Fibroblast of skin of scalp (primary cell): ENCODE measurements at places on chromosomes 3 and 15.
A peak's percentile ranks its signal among the peaks of the same experiment; 100 is the strongest.

DNA sequence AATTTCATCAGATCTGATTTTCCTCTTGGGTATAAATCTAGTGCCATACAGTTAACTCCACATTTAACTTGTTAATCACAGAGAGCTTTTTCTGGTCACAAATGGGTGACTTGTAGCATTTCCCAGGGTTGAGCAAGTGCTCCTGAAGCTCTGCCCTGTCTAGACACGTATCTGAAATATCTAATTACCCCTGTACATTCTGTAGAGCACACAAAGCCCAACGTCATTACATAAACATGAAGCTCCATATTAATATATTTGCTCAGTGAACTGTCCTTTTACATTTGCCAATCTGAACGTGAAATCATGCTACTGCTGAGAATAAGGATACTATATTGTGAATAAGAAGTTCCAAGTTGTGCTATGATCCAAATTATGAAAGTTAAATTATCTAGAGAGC lies 49.0 kb downstream of the THBS1 start:
- no peak for DNase-seq

GRCh38 chr3:463252-464192 lies 267.0 kb downstream of the CHL1 start:
- no peak for DNase-seq

GRCh38 chr15:64685230-64685888 lies 90.0 kb downstream of the RBPMS2 start:
- DNase-seq, result no peak

DNA sequence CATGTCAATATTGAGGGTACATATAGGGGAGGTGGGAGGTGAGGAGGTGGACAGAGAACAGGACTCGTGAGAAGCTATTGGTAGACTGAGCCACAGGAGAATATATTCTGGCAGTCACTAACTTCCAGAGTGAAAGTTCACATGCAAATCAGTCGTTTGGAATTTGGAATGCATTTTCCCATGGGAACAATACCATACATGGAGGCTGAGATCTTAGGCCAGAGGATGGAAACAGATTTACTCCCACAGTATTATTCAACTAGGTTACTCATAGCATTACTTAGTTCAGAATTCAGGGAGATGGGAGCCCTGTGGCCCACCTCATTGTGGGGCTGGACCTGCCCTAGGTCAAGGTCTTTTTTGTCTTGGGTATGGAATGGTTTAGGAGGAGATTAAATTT lies 36.4 kb upstream of the ABHD2 start:
- peak; percentile 98 for DNase-seq

GRCh38 chr15:41115161-41115651 lies 874 bp downstream of the INO80 start:
- peak; percentile 73 for DNase-seq

DNA sequence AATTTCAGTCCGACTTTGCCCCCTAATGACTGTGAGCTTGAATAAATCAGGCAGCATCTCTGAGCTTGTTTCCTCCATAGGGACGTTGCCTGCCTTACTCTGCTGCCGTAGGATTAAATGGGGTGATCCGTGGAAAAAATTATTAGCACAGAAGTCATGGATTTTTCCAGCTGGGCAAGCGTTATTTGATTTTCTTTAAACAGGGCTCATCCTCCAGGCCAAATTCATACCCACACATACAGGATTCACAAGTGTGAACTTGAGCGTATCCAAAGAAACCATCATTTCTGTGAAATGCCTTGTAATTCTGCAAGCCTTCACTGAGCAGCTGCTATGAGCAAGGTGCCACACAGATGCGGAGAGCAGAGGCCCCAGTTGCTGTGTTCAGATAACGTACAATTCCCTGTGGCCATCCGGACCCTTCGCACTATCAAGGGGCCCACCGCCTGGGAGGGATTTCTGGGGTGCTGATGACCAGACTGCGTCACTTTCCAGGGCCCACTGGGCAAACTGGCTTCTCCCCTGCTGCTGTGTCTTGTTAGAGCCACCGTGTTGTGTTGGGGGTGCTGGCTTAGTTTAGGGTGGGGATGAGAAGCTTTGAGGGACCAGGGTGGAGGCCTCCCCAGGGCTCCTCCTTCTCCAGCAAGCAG lies 61.4 kb downstream of the MGLL start:
- DNase-seq, result no peak

GRCh38 chr3:52385157-52385556 lies 59.7 kb downstream of the SEMA3G start:
- peak; percentile 29 for DNase-seq

DNA sequence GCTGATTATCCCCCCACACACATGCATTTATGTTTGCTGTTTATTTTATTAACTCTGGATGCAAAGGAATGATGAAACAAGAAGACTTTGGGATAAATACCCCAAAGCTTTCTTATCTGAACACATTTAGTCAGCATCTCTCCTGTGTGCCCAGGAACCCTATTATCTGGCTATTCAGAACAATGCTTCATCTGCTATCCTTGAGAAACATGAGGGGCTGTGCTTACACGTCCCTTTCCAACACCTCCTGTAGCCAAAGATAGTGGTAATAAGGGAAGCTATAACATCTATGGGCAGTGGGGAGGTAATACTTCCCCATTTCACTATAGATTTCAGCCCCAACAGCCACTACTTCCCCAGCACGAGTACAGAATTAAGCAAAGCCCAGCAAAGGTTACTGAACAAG lies 94.7 kb downstream of the SSR3 start:
- DNase-seq, result no peak

DNA sequence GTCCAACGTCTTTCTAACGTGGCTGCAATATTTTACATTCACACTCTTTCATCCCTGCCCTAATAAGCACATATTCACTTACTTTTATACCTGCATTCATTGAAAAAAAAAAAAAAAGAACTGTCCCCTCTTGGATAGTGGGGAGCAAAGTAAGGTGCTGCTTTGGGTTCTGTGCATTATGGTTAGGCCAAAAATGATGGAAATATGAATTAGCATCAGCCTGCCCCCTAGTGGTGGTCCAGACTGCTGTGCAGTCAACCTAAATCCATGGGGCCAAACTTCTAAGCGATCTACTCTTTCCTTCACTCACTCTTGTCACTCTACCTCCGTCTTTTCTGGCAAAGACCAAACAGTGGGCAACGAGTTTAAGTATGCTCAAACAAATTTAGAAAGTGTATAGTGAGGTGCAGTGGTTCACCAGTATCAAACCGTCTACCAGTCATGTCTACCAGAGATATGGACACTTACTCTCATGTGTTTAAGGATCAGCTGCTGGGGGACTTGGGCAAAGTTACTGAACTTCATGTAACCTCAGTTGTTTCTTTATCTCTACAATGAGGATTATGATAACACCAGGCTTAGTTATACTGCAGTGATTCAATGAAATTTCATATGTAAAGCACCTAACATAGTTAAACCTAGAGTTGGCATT lies 61.5 kb upstream of the GRM7 start:
- peak; percentile 12 for DNase-seq

DNA sequence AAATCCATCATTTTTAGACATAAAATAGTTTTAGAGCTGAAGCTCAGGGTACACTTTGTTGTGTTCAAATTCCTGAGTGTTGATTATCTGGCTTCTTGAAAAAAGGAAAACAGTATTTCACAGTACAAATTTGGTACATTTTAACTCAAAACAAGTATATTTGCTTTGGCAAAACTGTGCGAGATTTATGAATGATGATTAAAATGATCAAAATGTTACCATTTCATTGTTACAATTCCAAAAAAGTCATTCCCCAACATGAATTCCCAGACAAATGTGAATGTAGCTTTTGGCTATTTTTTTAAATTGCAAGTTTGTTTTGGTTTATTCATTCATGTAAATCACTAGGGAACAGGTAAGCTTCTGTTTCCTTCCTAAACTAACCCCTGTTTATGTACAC lies 347.4 kb upstream of the DCBLD2 start:
- DNase-seq, result peak; percentile 80

DNA sequence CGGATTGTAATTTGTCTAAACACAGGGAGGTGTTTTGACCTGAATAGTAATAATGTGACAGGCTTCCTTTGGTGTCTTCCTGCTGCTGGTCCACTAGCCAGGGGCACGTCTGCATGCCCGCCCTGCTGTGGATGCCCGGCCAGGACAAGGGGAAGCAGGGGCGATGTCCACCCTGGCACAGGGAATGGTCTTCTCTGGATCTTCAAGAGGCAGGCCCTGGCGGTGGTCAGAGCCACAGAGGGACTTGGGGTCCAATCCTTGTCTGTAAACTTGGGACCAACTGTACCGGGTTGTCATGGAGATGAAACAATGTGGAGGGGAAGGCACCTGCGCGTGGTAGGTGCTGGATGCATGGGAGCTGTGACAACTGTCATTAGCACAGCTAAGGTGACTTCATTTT lies 134.1 kb downstream of the RPLP1 start:
- DNase-seq, result no peak

DNA sequence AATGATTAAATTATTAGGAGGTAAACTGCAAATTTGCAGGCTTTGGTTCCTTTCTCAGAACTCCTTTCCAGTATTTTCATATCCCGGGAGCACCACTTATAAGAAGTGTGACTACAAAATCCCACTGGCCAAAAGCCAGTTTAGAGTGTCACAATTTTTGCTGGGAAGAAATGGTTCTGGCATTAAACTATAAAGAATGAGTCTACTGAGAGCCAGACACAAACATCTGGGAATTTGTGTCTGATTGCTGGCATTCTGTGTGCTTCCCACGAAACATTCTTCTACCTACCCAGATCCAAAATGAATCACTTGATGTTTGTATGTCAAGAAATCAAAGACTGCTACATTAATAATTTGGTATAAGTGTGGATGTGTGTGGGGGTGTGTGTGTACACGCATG lies 82.8 kb downstream of the DUT start:
- peak; percentile 96 for DNase-seq
